ENCODE measurements at places on chromosomes 1 and 21.

GRCh38 chr1:175317309-175317708, 124.7 kb upstream of the KIAA0040 start:
- DNase-seq = no peak
- H3K4me3 ChIP-seq = no peak overlapping the region
- H3K27ac ChIP-seq = no peak overlapping the region
- H3K36me3 ChIP-seq = no peaks in the 10 kb centered on the region
- H3K4me1 ChIP-seq = no peaks in the 10 kb centered on the region

- no peak overlapping the region for H3K27ac ChIP-seq
- H3K4me3 ChIP-seq = no peak overlapping the region
- peak; percentile 44 for DNase-seq
- no peaks in the 10 kb centered on the region for H3K27me3 ChIP-seq
Observed at GRCh38 chr1:93607814-93608186, 73.8 kb downstream of the BCAR3 start.

GRCh38 chr1:189960769-189961168, 516.9 kb downstream of the BRINP3 start:
- no peak overlapping the region for H3K27ac ChIP-seq
- H3K4me1 ChIP-seq = peaks cover 1% of the 10 kb centered on the region
- H3K4me3 ChIP-seq = no peak overlapping the region
- no peaks in the 10 kb centered on the region for H3K27me3 ChIP-seq
- no peaks in the 10 kb centered on the region for H3K36me3 ChIP-seq

DNA sequence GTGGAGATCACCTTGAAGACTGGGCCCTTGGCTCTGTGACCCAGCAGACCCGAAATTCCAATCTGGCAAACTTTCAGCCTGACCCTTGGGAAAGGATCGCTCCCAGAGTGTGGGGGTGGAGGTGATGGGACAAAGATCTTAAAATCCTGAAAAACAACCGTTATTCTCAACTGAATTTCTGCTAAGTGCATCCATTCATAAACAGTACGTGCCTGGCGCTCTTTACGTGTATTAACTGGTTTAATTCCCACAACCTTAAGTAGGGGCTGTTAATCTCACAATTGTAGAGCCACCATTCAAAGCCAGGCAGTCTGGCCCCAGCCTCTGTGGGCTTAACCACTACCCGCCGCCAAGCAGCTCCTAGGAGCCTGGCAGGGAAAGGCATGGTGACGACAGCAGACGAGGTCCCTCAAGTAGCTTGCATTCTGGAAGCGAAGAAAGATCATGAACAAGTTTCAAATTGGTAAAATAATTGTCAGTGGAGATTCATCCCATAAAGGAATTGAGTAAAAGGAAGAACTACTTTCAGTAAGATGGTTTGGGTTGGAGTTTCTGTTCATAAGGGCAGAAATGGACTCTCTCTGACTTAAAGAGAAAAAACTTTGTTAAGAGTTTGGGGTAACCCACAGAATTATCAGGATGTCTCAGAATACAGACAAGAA, 11.4 kb upstream of the RGS16 start:
- peaks cover 9% of the 10 kb centered on the region for H3K27me3 ChIP-seq
- H3K4me3 ChIP-seq = peak overlapping the region; percentile 71
- peak overlapping the region; percentile 26 for H3K27ac ChIP-seq
- DNase-seq = peak; percentile 56

GRCh38 chr1:231610388-231610787, 16.2 kb upstream of the DISC1 start:
- H3K4me1 ChIP-seq = no peaks in the 10 kb centered on the region
- no peak overlapping the region for H3K4me3 ChIP-seq
- no peak for DNase-seq
- no peak overlapping the region for H3K27ac ChIP-seq
- H3K36me3 ChIP-seq = no peaks in the 10 kb centered on the region
- peaks cover 4% of the 10 kb centered on the region for H3K27me3 ChIP-seq

DNA sequence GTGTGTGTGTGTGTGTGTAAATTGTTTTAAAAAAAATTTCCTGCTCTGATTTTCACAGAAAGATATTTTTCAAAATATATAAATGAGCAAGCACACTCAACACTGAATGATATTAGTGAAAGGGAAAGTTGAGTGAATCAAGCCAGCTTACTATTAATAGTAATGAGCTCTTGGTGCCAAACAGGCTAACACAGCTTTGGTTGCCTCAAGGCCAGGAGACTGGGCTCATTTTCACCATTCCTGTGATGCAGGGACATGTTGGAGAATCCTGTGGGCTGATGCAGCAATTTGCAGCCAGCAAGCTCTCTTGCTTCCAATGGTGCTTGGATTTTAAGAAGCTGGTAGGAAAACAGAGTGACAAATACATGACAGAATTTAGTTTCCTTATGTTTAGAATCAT, 30.2 kb downstream of the PLA2G4A start:
- no peaks in the 10 kb centered on the region for H3K36me3 ChIP-seq
- DNase-seq = no peak
- no peak overlapping the region for H3K4me3 ChIP-seq
- no peaks in the 10 kb centered on the region for H3K4me1 ChIP-seq
- no peak overlapping the region for H3K27ac ChIP-seq

GRCh38 chr1:166693673-166694297, 145.5 kb upstream of the POGK start:
- H3K4me1 ChIP-seq = no peaks in the 10 kb centered on the region
- no peaks in the 10 kb centered on the region for H3K36me3 ChIP-seq
- H3K27ac ChIP-seq = no peak overlapping the region
- no peak for DNase-seq

GRCh38 chr21:32726839-32727686, 750 bp downstream of the SYNJ1 start:
- peaks cover 2% of the 10 kb centered on the region for H3K4me1 ChIP-seq
- peaks cover 3% of the 10 kb centered on the region for H3K36me3 ChIP-seq

- H3K4me3 ChIP-seq = no peak overlapping the region
- H3K36me3 ChIP-seq = no peaks in the 10 kb centered on the region
- no peak for DNase-seq
- H3K4me1 ChIP-seq = no peaks in the 10 kb centered on the region
Observed at GRCh38 chr1:4702932-4703331, 48.5 kb downstream of the AJAP1 start.

DNA sequence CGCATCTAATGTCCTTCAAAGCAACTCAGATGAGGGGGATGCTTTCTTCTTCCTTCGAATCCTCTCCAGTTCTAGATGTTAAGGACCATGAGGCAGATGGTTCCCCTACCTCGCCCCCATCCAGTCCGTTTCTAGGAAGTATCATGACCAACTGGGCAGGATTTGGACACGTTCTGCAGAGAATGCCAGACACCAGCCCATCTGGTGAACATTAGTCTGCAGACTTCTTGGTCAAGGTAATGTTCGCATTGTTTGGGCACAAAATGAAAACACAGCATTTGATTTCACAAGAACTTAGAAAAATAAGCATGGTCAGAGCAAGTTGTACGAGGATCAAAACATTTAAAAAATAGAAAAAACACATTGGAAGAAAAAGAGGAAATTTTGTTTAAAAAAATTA, 25.4 kb upstream of the ADARB1 start:
- H3K36me3 ChIP-seq = no peaks in the 10 kb centered on the region
- peaks cover 14% of the 10 kb centered on the region for H3K4me1 ChIP-seq
- peaks cover 63% of the 10 kb centered on the region for H3K27me3 ChIP-seq
- H3K27ac ChIP-seq = no peak overlapping the region
- no peak for DNase-seq
- H3K4me3 ChIP-seq = no peak overlapping the region

- peaks cover 73% of the 10 kb centered on the region for H3K36me3 ChIP-seq
- H3K27ac ChIP-seq = peak overlapping the region; percentile 48
- peaks cover 7% of the 10 kb centered on the region for H3K4me1 ChIP-seq
Observed at GRCh38 chr21:29332461-29333362, 34.0 kb downstream of the BACH1 start.

DNA sequence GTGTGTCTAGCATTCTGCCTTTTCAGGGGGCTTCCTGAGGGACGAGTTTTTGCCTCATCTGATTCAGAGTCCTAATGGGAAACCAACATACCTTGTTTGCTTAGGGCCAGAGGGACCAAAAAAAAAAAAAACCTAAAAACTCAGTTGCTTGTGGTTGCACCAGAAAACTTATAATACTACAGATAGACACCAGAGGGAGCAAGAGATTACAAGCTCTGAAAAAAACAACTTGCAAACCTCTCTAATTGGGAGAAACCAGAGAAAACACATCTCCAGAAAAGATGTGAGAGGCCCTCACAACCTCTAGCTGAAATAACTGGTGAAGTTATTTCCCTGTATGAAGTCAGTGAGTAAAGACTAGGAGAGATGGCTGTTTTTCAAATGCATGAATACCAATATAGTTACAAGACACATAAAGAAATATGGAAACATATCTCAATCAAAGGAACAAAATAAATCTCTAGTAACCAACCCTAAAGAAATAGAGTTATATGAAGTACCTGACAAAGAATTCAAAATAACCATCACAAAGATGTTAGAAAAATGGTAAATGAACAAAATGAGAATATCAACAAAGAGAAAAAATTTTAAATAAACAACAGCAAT, 233.7 kb upstream of the NFIA start:
- DNase-seq = peak; percentile 40
- no peak overlapping the region for H3K4me3 ChIP-seq
- no peaks in the 10 kb centered on the region for H3K27me3 ChIP-seq
- H3K36me3 ChIP-seq = no peaks in the 10 kb centered on the region
- H3K27ac ChIP-seq = no peak overlapping the region
- no peaks in the 10 kb centered on the region for H3K4me1 ChIP-seq

DNA sequence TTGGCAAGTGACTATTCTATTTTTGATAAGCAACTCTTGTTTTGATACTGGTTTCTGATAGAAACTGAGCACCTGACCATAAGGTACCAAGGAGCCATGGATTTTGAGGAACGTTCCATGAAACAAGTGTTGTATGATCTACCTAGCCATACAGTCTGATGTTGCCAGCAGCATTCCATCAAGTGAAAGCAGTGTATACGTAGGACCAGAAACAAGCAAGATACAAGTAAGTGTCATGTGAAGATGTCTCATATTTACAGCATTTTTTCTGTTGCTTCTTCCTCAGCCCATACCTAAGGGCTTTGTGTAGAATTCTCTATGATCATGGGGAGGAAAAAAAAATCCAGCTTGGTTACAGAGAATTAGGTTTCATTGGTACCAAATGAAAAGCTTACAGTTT, 55.6 kb upstream of the RABGAP1L start:
- H3K4me3 ChIP-seq = no peak overlapping the region
- H3K36me3 ChIP-seq = no peaks in the 10 kb centered on the region
- H3K4me1 ChIP-seq = no peaks in the 10 kb centered on the region
- H3K27me3 ChIP-seq = no peaks in the 10 kb centered on the region
- H3K27ac ChIP-seq = no peak overlapping the region

DNA sequence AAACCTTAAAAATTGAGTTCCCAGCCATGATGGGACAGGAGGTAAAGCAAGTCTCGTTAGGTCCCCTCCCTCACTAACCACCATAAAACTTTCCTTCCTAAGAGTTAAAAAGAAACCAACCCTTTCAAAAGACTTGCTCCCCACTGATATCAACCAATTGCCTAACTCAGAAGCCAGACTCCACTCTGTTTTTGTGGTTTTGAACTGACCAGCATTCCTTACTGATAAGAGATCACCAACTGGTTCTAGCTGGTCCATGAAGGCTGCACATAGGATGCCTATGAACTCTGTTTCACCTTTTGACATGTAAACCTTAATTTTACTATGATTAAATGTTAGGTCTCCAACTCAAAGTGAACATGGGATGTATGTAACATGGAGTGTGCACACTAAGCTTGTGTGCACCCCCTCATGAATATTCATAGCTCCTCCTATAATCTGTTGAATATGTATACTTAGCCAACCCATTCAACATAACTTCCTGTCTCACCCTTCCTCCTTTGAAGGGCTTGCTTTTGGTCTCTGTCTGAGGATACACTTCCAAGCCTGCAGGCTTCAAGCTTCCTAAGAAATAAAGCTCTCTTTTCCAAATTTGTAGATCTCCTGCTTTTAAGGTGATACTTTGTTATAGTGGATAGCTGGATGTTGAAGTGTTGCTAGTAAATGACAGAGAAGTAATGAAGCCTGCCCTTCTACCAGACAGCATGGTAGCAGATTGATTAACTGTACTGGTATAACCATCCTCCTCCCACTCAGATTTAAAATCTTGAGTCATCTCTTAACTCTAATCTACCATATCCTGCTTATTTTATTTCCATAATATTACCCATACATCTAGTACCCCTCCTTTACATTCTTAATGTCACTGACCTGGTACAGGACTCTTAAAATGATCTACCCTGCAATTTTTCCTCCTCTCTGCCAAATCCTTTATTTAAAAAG, 95.6 kb downstream of the ZNF644 start:
- H3K4me3 ChIP-seq = no peak overlapping the region
- peak; percentile 78 for DNase-seq
- H3K4me1 ChIP-seq = no peaks in the 10 kb centered on the region
- peaks cover 5% of the 10 kb centered on the region for H3K36me3 ChIP-seq
- H3K27me3 ChIP-seq = no peaks in the 10 kb centered on the region
- H3K27ac ChIP-seq = no peak overlapping the region

DNA sequence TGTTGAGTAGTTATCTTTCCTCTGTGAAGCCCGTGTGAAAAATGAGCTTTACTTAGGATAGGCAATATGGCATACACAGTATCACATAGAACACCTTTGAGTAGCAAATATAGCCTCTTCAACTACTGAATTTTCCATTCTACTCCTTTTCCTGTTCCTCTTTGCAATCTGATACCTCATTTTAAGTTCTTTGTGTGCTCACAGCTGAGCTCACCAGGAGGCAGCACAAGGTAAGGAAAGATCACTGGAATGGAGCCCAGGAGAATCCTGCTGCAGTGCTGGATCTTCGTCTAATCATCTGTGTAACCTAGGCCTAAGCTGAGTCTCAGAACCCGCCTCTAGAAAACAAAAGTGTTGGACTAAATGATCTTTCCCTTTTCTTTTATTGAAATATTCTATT, 171.0 kb downstream of the LRRC40 start:
- DNase-seq = peak; percentile 58
- no peaks in the 10 kb centered on the region for H3K4me1 ChIP-seq
- no peaks in the 10 kb centered on the region for H3K27me3 ChIP-seq
- H3K36me3 ChIP-seq = no peaks in the 10 kb centered on the region
- H3K27ac ChIP-seq = no peak overlapping the region

GRCh38 chr1:7390604-7391000, 380.5 kb upstream of the VAMP3 start:
- no peak overlapping the region for H3K27ac ChIP-seq
- H3K27me3 ChIP-seq = no peaks in the 10 kb centered on the region
- no peak overlapping the region for H3K4me3 ChIP-seq
- H3K4me1 ChIP-seq = peaks cover 23% of the 10 kb centered on the region
- no peak for DNase-seq

DNA sequence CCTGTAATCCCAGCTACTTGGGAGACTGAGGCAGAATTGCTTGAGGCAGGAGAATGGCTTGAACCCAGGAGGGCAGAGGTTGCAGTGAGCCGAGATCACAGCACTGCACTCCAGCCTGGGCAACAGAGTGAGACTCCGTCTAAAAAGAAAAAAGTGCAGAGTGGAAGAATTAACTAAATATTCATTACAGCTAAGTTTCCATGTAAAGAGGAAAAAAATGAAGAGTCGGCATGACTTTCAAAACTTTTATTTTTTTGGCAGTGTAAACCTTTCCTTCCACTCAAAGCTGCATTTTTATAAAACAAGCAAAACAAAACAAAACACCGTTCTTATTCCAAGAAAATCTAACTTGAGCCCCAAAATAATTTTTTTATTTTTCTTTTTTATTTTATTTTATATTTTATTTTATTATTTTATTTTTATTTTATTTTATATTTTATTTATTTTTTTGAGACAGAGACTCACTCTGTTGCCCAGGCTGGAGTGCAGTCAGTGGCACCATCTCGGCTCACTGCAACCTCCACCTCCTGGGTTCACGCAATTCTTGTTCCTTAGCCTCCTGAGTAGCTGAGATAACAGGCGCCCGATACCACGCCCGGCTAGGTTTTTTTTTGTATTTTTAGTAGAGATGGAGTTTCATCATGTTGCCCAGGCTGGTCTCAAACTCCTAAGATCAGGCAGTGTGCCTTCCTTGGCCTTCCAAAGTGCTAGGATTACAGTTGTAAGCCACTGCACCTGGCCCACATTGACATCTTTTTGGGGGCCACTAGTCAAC, 62.9 kb downstream of the PACC1 start:
- H3K4me3 ChIP-seq = no peak overlapping the region
- no peaks in the 10 kb centered on the region for H3K27me3 ChIP-seq
- no peaks in the 10 kb centered on the region for H3K4me1 ChIP-seq
